ENCODE measurements at places on chromosomes 5 and 9.

- no peak for DNase-seq
Measured at GRCh38 chr9:113656771-113657670, 193.5 kb downstream of the RGS3 start.

GRCh38 chr9:38004809-38005560 is 64.0 kb downstream of the SHB start:
- DNase-seq = no peak

- no peak for DNase-seq
Measured at GRCh38 chr5:176530983-176531901, 6.0 kb downstream of the RNF44 start.

GRCh38 chr9:84875193-84875592 is 205.7 kb downstream of the NTRK2 start:
- no peak for DNase-seq

- peak; percentile 16 for DNase-seq
Measured at GRCh38 chr5:171750311-171750788, 35.3 kb upstream of the SMIM23 start.

GRCh38 chr9:34218446-34218845 is 39.6 kb downstream of the UBAP1 start:
- no peak for DNase-seq

DNA sequence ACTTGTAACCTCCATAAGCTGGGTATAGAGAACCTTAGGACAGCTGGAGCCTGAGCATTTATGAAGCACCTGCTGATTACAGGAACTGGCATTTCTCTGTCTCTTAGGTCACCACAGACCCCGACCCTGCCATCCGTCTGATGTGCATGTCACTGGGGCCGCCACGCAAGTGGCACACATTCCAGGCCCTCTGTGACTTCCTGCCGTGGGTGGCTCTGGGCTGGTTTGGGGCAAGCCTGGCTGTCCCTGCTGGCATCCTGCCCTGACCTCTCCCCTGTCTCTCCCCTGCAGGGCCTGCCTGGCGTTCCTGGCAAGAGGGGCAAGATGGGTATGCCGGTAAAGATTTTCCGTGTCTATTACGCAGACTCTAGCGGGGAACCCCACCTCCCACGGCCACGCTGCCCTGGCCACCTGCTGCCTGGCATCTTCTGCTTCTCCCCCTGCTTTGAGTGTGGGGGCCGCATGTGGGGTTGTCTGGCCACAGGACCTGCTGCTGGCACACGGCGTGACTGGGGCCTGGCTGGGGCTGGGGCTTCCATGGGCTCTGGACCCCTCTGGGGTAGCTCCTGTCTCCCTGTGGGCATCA is 55.4 kb downstream of the COL27A1 start:
- DNase-seq = no peak

- DNase-seq = no peak
Measured at GRCh38 chr5:133219296-133219695, 167.5 kb downstream of the HSPA4 start.

DNA sequence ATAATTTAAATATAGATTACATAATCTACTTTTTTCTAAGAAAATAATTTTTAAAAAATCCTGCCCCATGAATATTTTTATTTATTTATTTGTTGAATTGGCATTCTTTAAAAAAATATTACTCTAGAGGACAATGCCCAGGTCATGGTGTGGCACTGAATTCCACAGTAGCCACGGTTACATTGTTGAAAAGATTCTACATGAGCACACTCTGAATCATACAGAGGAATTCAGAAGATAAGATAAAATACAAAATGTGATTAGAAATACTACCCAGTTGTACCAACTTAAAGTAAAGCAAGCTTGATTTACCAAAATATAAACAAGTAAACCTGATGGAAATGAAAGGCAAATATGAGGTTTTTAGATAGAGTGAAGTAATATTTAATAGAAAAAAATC is 183.7 kb downstream of the HCN1 start:
- no peak for DNase-seq

DNA sequence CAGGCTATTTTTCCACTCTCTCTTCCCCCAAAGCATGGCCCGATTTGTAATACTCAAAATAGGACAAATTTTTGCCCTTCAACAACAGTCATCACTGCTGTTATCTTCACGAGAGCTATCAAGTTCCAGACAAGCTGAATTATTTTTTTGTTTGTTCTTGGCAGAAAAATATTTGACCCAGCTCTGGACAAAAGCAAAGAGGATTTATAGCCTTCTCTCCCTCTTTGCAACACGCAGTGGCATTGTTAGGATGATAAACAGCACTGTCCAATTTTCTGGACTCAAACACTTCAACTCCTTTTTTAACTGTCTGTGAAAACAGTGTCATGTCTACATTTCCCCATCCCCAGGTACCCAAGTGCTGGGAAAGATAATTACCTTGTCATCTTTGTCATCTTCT is 160.3 kb downstream of the SLF1 start:
- DNase-seq = no peak

Measured in RPMI8226 (cell line).